Naive thymus-derived CD8-positive, alpha-beta T cell (primary cell): ENCODE measurements at places on chromosomes 7 and 10. TPM values are rescaled to one million over a fixed set of nuclear protein-coding genes. Genes with fewer than 3 reads are reported as not detected.
A peak's percentile ranks its signal among the peaks of the same experiment; 100 is the strongest.

GRCh38 chr7:14197280-14197679, 207.8 kb upstream of the ETV1 start:
- no peak overlapping the region for H3K4me3 ChIP-seq
- no peaks in the 10 kb centered on the region for H3K4me1 ChIP-seq
- H3K27ac ChIP-seq, result no peak overlapping the region
- no peak for DNase-seq

The CAMK1D gene
- polyA plus RNA-seq, result 12.3 TPM

- peaks cover 3% of the 10 kb centered on the region for H3K27me3 ChIP-seq
- H3K4me1 ChIP-seq, result peaks cover 14% of the 10 kb centered on the region
- no peak overlapping the region for H3K4me3 ChIP-seq
- no peak for DNase-seq
These were observed 58.1 kb downstream of the CAV1 start for GRCh38 chr7:116582806-116583444.

The FOXI2 gene
- not detected for polyA plus RNA-seq

DNA sequence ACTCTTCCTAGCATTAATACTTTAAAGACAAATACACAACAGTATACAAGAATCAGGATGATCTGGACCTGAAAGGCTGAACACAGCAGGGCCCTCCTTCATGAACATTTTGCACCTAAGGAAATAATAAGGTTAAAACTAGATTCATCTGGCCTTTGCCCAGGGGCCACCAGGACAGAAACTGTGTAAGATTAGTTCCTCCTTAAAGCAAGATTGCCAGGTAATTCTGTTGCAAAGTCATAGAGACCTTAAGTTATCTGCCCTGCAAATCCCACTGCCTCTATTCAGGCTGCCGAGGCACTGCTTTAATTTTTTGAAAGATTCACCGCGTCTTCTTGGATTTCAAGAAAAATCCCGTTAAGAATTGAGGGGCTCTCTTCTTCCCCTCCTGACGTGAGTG, 1.6 kb upstream of the KIAA1217 start:
- H3K4me3 ChIP-seq, result no peak overlapping the region
- no peak overlapping the region for H3K27ac ChIP-seq
- no peaks in the 10 kb centered on the region for H3K36me3 ChIP-seq

GRCh38 chr7:127250312-127251035, 2.3 kb downstream of the GRM8 start:
- peak overlapping the region; percentile 57 for H3K4me3 ChIP-seq
- peaks cover 5% of the 10 kb centered on the region for H3K4me1 ChIP-seq
- H3K27ac ChIP-seq, result no peak overlapping the region

The ADCY1 gene
- polyA plus RNA-seq, result not detected

DNA sequence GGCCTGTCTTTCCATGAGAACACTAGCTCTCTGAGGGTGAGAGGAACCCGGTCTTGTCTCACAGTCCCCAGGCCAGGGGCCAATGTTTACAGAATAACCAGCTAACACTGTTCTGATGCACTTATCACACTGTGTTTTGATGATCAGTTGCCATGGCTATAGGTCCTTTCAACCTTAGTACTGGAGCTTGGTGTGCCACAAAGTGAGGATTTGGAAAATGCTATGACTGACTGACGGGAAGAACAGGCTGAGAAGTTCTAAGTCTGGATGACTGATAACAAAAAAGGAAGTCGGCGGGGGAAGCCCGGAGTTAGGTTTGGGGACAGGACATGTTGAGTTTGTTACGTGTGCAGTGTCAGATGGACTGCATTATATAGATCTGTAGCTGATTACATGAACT, 141.8 kb downstream of the CTTNBP2 start:
- no peaks in the 10 kb centered on the region for H3K36me3 ChIP-seq
- H3K4me1 ChIP-seq, result no peaks in the 10 kb centered on the region
- no peak overlapping the region for H3K4me3 ChIP-seq
- no peak overlapping the region for H3K27ac ChIP-seq

GRCh38 chr7:43164757-43165156, 52.3 kb downstream of the HECW1 start:
- H3K4me1 ChIP-seq, result no peaks in the 10 kb centered on the region
- H3K27me3 ChIP-seq, result peaks cover 15% of the 10 kb centered on the region
- H3K4me3 ChIP-seq, result no peak overlapping the region
- H3K36me3 ChIP-seq, result no peaks in the 10 kb centered on the region

GRCh38 chr10:91742229-91742628, 56.0 kb upstream of the TNKS2 start:
- H3K4me3 ChIP-seq, result no peak overlapping the region
- no peaks in the 10 kb centered on the region for H3K4me1 ChIP-seq
- peaks cover 46% of the 10 kb centered on the region for H3K27me3 ChIP-seq

DNA sequence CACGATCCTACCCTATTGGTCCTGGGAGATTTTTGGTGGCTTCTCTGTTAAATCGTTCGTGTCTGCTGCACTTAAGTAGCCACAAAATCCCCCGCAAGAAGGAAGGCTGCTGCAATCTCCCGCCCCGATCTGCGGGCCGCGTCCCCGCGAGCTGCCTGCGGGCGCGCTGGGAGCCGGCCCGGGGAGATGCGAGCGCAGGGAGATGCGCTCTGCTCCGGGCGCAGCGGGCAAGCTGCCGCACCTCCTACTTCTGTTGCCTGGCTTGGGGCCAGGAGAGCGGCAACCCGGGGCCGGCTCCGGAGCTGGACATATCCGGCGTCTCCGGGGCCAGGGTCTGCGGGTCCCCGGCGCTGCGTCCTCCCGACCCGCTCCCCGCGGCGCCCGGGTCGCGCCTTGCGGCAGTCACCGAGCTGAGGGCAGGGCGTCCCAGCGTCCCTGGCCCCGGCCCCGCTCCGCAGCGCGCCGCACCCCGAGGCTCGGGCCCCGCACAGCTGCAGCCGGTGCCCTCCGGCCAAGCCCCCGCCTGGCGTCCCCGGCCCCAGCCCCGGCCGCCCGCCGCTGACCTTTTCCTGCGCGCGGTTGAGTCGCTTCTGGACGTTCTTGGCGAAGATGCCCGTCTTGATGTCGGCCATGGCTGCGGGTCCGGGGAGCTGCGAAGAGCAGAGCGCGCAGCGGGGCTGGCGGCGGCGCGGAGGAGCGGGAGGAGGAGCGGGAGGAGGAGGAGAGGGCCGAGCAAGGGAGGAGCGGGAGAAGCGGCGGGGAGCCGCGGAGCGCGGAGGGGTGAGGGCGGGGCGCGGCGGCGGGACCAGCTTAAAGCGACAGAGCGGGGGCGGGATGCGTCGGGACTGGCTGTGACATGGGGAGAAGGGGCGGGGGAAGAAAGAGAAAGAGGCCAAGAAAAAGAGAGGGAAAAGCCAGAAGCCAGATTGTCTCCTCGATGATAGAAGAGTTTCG, at the start of gene AMPH:
AMPH (minus strand) TSS at position 654 of the 954 bp plus-strand sequence; CDS start at position 632, 22 bp downstream.
- DNase-seq, result no peak
- no peak within 1 kb of the TSS for H3K27ac ChIP-seq
- H3K27me3 ChIP-seq, result peaks cover 50% of the 10 kb centered on the region
- H3K4me1 ChIP-seq, result peaks cover 2% of the 10 kb centered on the region
- H3K36me3 ChIP-seq, result peaks cover under 1% of the 10 kb centered on the region
- H3K4me3 ChIP-seq, result peak within 1 kb of the TSS; percentile 67

- no peak overlapping the region for H3K4me3 ChIP-seq
- no peak overlapping the region for H3K27ac ChIP-seq
- H3K4me1 ChIP-seq, result no peaks in the 10 kb centered on the region
- H3K36me3 ChIP-seq, result no peaks in the 10 kb centered on the region
- DNase-seq, result no peak
These were observed 125.1 kb downstream of the THSD7A start for GRCh38 chr7:11706666-11707605.

DNA sequence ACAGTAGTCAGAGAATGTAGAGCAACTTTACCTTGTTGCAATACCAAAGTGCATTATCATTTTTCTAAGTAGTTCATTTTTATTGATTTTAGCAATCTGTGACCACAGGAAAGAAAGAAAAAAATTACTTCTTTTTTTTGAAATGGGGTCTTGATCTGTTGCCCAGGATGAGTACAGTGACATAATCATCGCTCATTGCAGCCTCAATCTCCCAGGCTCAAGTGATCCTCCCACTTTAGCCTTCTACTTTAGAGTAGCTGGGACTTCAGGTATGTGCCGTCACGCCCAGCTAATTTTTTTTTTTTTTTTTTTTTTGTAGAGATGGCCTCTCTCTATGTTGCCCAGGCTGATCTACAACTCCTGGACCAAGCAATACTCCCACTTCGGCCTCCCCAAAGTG, 11.4 kb upstream of the OAT start:
- H3K36me3 ChIP-seq, result no peaks in the 10 kb centered on the region
- H3K4me3 ChIP-seq, result no peak overlapping the region
- peaks cover 17% of the 10 kb centered on the region for H3K27me3 ChIP-seq
- no peak overlapping the region for H3K27ac ChIP-seq

DNA sequence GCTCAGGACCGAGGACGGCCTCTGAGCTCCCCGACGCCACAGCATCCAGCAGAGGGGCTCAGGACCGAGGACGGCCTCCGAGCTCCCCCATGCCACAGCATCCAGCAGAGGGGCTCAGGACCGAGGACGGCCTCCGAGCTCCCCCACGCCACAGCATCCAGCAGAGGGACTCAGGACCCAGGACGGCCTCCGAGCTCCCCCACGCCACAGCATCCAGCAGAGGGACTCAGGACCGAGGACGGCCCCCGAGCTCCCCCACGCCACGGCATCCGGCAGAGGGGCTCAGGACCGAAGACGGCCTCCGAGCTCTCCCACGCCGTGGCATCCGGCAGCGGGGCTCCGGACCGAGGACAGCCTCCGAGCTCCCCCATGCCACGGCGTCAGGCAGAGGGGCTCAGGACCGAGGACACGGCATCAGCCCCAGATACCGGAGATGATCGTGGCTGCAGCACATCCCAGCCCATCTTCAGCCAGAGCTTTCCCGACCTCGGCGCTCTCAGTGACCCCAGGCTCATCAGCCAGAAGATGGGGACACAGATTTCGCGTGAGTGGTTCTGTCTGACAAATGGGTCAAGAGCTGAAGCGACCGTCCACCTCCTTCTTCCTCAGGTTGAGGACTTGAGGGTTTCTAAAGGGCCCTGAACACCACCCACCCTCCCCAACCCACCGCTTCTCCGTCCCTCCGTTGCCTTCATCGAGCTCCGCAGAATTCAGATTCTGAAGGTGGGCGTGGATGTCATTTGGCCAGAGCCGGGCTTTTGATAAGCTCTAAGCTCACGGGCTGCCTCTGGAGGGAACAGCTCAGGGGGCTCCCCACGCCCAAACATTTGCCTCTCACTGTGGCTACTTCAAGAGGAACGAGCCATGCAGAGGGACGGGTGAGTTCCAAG, 55.8 kb upstream of the DNAAF5 start:
- H3K36me3 ChIP-seq, result peaks cover 13% of the 10 kb centered on the region
- no peak overlapping the region for H3K4me3 ChIP-seq
- H3K4me1 ChIP-seq, result peaks cover 9% of the 10 kb centered on the region

DNA sequence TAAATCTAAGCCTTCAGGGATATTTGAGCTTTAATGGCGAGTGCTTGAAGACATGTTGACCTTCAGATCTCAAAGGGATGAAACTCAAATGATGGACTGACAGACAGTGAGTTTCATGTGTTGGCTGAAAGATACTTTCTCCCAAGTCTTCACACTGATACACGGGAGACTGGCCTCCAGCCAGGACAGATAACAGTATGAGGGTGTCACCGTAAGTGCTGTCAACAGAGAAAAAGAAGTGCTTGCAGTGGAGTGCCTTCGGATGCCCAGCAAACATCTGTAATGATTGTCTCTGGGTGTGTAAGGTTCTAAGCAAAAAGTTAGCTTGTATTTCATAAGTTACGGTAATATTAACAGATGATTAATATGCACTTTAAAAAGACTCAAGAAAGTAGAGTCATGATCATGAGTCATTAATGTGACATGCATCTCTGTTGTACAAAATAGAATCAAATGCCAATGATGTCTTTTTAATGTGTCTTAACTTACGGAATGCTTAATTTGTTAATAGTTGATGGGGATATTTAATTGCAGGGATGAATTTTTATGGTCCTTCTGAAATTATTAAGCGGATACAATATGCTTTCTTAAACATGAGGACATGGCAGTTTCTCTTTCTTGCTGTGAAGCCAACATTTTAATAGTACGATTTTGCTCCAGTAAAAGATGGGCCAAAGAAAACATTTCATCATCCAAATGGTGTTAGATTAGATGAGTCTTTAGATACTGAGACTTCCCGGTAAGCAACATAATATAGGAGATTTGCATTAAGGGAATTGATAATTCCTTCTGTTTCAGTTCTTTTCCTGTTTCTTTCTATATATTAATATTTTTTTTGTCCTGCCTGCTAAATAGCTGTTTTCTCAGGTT, 292.5 kb downstream of the GALNT17 start:
- no peak overlapping the region for H3K27ac ChIP-seq
- H3K27me3 ChIP-seq, result no peaks in the 10 kb centered on the region
- H3K36me3 ChIP-seq, result no peaks in the 10 kb centered on the region
- DNase-seq, result no peak

The DOCK1 gene
- polyA plus RNA-seq, result not detected
